Skin of body (tissue), 3 donors: ENCODE measurements at places on chromosomes 3 and 15. TPM values are rescaled to one million over a fixed set of nuclear protein-coding genes. Genes with fewer than 3 reads are reported as not detected.

KCNMB2 gene
- total RNA-seq, result 3.4 TPM

- no peak for DNase-seq
Observed at GRCh38 chr3:128572644-128573105, 77.9 kb downstream of the RPN1 start.

DNA sequence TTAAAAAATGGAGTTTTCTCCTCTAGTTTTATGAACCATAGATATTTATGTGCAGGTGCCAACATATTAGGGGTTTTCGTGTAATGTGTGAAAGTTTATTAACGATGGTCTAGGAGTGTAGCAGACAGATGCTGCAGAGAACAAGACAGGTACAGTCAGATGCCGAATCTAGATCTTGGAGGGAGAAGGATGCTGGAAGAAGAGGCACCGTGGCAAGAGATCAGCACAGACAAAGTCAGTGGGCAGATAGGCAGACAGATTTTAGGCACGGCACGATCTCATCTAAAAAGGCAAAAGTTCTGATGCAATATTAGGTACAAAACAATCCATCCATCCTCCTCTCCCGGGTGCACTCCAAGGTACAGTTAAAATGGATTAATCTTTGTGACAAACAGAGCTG, 161.6 kb downstream of the TIGIT start:
- no peak for DNase-seq

- no peak for DNase-seq
Observed at GRCh38 chr3:145678401-145678800, 482.6 kb downstream of the PLOD2 start.

- DNase-seq, result peak; percentile 70
Observed at GRCh38 chr3:141050576-141051442, at the start of gene SPSB4. Gene SPSB4 (plus strand): TSS chr3:141051347. CDS start chr3:141066105, 14,758 bp downstream.
